NCI-H524 treated with DMSO at 0.1 percent for 48 hours (cell line): ENCODE measurements at places on chromosomes 6 and 20.

DNA sequence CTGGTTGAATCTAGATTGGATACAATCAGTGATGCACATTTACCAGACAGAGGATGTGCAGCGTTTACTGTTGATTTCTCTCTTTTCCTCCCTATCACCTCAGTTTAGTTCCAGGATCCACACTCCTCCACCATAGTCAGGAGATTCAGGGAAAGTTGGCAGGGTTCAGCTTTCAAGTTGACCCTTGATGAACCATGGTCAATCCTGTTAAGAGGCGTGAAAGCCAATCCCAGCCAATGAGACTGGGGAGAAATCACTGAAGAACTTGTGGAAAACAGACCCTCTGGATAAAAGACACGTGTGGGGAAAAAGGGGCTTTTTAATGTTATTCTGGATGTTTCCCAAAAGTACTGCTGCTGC, 19.2 kb upstream of the SCP2D1 start:
- no peak for DNase-seq

GRCh38 chr6:46201702-46202101, 30.9 kb upstream of the ENPP5 start:
- DNase-seq = no peak

DNA sequence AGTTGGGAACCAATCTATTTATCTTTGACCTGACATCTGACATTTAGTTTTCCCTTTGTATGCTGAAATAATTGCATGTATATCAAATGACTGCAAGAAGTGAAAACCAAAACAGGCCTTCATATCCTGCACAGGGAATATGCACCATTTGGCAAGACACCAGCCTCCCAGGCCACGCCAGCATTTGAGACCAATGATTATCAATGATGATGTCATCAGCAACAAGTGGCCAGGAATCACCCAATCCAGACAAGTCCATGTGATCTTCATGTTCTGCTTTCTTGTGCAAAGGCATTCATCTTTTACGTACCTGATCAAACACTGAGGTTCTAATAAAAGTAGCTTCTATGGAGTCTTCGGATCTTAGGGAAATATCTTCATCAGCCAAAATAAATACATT, 107.4 kb upstream of the TENT5A start:
- no peak for DNase-seq

DNA sequence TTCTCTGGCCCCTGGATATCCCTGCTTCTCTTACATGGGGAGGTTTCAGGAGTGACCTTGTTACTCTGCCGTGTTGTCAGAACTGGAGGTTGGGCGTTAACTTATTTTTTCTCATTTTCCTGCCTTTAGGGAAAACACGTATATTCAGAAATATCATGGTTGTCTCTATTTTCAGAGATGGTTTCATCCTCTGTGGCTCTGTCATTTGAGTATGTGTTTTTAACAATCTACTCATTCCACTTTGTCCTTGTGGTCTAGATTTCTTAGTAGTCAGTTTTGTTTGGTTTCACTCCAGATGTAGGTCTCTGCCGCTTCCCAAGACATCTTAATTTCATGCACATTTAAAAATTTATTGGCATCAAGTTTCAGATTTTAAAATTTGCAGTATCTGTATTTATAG, 45.9 kb downstream of the KCNS1 start:
- DNase-seq = no peak

- peak; percentile 45 for DNase-seq
Measured at GRCh38 chr6:142846883-142847287, 98.1 kb downstream of the HIVEP2 start.

DNA sequence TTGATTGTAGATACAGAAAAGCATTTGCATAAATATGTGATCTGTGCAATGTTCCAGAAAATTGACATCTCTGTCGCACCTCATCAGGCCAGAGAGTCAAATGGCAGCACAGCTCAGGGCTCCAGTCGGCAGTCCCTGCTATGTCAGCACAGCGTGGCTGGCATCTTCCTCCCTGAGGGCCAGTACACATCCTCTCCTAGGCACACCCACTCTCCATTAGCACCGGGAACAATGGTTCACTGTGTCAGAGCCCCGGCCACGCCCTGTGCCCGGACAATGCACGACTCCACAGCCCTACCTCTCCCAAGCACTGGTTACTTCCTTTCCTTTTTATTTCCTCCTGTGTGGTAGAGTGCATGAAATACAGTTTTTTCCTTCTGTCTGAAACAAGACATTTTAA, 114.9 kb downstream of the FOXC1 start:
- no peak for DNase-seq

DNA sequence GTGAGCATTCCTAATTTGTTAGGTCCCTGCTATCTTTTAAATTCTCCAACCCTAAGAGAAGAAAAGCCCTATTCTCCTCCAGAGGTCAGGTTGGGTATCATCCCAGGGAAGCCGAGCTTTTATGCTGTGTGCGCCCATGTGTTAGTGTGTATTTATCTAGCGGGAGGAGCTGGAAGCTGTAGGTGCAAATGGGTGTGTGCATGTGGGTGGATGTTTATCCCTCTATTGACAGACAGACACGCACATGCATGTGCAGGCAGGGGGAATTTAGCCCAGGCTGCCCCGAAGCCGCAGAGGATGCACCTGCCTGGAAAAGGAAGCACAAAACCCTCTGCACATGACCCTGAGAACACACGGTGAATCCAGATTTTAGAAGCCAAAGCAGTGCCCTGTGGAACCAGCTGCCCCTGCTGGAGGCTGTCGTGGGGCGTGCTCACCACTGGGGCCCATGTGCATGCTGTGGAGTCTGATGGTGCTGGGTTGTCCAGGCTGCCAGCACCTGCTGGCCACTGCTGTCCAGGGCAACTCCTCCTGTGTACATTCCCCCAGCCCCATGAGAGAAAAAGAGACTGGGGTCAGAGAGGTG, 397.5 kb downstream of the TAF4 start:
- no peak for DNase-seq

DNA sequence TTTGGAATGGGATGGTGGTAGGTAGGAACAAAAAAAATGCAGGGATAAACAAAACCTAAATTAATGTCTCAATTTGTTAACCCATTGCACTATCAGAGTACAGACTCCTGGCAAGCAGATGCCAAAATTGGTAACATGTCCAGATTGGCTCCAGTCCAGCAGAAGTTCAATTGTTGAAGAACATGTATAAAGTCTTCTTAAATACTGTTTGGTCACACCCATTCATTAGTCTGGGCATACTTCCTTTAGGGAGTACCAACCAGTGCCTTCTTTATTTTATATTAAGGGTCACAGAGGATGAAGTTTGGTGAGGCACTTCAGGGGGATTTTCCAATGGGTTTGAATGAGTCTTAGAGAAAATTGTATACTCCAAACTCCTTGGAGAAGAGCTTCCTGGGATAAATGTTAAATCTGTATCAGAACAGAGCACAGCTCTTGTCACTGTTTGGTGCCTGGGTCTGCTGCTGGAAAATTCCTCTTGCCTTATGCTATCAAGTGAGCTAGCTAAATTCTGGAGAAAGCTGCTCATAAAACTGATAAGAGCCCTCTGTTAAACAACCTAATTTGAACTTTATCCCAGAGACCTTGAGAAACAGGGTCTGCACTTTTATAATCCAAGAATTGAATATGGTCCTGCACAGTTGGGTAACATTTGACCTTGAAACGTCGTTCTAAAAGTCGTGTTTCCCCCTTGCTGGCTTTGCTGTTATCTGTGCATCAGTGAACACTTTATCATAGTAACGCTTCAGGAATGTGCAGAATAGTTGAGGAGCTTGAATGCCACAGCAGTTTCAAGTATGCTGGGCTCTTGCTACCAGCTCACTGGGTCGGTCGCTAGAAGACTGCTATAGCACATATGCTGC, 334.1 kb upstream of the CITED2 start:
- DNase-seq = no peak

- no peak for DNase-seq
Measured at GRCh38 chr6:149851461-149852110, 12.6 kb downstream of the LRP11 start.

- DNase-seq = no peak
Measured at GRCh38 chr6:19905584-19905983, 68.4 kb downstream of the ID4 start.

- DNase-seq = no peak
Measured at GRCh38 chr6:153096792-153097191, 34.3 kb downstream of the RGS17 start.

DNA sequence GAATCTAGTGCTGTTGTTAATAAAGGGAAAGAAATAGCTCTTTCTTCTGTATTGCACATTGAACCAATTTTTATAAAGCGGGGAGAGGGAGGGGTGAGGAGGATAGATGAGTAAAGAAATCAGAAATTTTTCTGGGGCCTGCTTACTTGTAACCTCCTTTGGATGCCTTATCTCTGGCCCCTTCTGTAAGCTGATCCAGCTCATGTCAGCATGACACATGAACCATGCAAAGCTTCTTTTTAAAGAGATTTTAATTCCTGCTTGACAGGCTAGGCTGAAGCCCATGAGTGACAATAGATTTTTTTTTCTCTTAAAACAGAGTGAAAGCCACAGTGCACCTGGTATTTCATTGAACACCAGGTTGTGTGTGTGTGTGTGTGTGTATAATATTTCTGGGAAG, 325.3 kb downstream of the PRL start:
- no peak for DNase-seq

GRCh38 chr6:113439866-113440265, 417.3 kb upstream of the MARCKS start:
- DNase-seq = no peak

DNA sequence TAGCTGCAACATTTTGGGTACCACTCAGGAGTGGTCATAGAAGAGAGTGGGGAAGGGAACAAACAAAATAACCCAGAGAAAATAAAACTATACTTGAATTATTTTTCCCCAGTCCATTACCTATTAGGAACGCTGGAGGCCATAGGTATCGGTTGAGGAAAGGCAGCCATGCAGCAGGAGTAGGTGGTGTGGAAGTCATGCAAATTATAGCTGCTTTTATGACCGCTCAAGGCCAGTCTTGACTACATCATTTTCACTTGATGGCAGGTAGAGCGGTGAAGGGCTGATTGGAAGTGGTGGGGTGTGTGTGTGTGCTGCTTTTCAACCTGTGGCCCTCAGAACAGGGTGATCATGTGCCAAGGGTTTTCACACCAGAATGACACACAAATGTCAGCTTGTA, 36.5 kb upstream of the KIF13A start:
- no peak for DNase-seq

DNA sequence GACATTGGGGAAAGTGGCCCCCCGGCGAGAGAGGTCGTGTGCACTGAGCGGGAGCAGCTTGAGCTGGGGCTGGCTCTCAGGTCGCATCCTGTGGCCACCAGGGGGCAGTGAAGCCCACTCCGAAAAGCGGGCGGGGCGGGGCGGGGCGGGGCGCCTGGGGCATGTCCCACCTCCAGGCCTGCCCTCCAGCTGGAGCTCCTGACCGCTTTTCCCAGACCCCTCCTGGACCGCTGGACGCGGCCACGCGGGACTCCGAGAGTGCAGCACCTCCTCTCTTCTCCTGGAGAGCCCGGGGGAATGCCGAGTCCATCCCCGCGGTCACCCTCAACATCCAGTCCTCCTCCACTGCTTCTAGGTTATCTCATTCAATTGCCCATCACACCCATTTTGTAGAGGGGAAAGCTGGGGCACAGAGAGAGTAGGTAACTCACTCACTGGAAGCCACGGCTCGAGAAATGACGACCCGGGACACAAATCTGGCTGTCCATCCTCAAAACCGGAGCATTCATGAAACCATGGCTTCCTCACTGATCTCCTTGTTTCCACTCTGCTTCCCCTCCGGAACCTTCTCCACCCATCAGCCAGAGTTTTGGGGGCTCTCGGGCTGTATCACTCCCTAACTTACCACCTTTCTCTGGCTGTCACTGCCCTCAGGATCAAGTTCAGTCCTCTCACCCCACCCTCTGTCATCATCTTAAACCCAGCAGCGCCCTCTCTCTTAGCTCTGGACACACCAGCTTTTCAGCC, 24.1 kb downstream of the COX4I2 start:
- DNase-seq = no peak

GRCh38 chr6:2507521-2508037, 243.1 kb downstream of the MYLK4 start:
- no peak for DNase-seq

DNA sequence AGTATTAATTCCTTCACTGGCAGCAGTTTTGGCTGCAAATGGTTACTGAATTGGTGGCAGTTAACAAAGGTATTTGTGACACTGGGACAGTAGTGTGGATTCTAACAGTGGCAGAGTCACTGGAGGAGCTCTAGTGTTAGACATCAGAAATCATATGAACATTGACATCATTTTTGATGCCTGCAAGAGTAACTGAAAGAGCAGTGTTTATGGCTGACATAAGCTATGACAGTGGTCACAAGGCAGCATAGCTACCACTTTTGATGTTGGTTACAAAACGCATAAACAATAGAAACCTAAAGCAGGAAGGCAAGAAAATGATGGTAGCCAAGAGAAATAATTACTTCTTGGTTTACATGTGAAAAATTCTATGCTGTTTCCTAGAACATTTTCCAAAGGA, 326.7 kb upstream of the MAN1A1 start:
- no peak for DNase-seq

GRCh38 chr6:118876198-118876597, 17.8 kb upstream of the ASF1A start:
- no peak for DNase-seq

DNA sequence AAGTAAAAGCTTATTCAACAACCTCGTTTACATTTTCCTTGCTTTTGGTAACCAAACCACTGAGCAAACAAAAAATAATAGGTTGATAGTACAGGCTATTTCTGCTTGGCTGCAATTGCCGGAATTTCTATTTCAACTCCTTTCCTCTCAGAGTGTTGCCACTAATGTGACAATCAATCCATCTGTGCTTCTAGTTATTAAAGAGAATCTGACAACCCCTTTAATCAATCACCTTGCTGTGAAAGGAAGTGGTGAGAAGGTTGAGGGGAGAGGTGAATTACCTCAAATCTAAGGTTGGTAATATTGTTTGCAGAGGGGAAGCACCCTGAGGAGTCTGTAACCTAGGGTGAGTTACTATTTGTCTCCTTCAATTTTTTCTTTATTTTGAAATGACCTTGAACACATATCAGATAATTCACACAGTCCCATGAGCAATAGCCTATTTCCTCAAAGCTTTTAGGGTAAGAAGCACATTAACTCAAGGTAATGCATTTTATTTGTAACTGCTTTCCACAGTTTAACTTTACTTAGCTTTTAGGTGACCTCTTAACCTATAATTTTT, 603.4 kb downstream of the MMUT start:
- DNase-seq = no peak

GRCh38 chr6:8857160-8857559, 421.8 kb upstream of the SLC35B3 start:
- no peak for DNase-seq
